KG1 (cell line): ENCODE measurements at places on chromosomes 1 and 21.

DNA sequence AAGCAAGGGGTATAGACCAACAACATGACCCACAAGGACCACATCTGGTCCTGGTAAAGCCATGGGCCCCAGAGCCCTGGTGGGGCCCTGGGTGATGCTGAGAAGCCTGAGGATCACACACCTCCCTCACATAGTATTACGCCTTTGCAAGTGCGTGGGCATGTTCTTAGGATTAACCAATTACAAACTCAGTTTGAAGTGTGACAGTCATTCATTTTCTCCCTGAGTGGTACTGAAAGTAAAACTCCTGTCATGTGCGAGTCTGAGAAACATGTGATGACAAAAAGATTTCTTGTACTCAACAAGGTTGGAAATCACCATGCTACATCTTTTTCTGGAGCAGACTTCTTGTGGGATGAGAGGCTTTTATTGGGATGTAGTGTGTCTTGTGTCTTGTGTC, 315.3 kb upstream of the DUSP10 start:
- no peak for DNase-seq

- DNase-seq, result no peak
These were observed 590.4 kb upstream of the PLXNA2 start for GRCh38 chr1:208834381-208835096.

- DNase-seq, result no peak
These were observed 11.3 kb downstream of the FMO2 start for GRCh38 chr1:171196351-171196750.

- DNase-seq, result no peak
These were observed 13.8 kb downstream of the CFAP74 start for GRCh38 chr1:1989789-1990188.

DNA sequence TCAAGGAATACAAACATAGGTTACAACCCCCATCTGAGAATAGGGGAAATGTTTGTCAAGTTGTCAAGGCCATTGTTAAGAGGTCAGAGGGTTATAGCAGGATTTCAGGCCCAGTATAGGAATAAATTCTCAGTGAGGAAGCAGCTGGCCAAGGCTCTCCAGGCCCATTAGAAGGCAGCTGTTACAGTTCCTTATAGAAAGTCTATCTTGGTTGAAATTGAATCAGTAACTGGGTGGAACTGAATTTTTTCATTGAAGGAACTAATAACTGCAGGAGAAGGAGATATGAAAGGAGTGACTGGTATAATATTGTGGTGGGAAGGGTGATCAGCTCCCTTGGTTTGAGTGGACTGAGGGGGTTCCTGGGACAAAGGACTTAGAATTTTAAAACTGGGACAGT, 134.1 kb downstream of the CYYR1 start:
- no peak for DNase-seq

- DNase-seq, result no peak
These were observed 24.9 kb upstream of the DNM3 start for GRCh38 chr1:171816300-171816901.

DNA sequence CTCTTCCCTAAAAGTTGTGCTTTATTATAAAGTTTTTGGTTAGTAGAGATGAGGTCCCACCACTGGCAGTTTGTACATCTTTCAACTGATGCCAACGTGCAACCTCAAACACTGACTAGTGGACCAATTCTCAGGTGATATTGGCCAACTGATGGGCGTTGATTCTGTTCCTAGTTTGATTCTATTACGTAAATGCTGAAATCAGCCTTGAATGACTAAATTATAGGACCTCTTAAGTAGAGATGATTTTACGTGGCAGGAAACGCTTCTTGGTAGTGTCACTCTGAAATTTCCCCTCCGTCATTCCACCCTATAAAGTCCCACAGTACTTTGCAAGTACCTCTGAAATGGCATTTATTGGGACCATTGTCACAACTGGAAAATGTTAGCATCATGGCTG, 8.8 kb upstream of the FNDC7 start:
- no peak for DNase-seq

DNA sequence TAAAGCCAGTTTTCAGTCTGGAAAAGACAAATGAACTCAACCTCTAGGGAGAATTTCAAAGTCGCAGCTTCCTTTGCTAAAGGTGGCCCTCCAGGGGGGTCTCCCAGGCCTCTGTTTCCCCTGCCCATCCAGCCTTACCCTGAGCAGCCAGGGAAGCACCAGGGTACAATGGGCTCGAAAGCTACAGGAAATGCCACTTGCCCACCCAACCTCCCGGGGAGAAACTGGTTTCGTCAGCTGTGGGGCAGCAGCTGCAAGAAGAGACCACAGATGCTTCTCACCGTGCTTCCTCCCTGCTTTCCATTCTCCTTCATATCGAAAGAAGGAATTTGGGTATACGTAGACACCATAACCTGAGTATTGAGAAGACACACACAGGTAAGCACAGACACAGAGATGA, 1.7 kb downstream of the MORN1 start:
- no peak for DNase-seq

GRCh38 chr1:162018418-162018817, 5.3 kb downstream of the OLFML2B start:
- no peak for DNase-seq

DNA sequence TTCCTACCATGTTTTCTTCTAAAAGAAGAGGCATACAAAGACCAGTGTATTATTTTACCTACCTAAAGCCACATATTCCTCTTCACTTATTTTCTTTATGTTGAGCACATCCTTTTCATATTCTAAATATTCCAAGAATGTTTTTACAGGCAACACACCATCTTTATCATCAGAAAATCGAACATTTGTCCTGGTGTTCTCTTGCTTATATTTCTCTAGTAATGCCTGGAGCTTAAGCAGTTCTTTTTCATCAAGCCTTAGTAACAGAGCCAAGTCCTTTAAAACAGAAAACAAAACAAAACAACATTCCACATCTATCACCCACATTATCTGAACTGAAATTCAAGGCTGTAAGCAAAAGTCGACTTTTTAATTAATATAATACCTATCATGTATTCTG, 88.7 kb downstream of the IARS2 start:
- no peak for DNase-seq

GRCh38 chr1:83583351-83584014, 415.4 kb downstream of the TTLL7 start:
- no peak for DNase-seq

DNA sequence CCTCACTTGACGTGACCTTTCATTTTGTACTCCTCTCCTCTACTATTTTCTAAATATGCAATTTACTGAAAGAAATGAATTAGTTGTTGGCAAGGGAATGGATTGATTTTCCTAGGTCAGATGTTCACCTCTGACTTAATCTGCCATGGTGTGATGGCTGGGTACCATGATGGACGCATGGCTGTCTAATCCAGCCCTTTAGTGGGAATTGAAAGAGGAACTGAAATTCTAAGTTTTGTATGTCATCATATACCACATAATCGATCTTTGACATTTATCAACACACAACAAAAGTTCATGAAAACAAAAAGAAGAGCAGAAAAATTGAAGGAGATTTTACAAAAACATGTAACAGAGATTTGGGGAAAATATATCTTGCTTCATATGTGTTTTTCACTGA, 331.3 kb upstream of the SNX7 start:
- no peak for DNase-seq

- peak; percentile 39 for DNase-seq
These were observed 11.8 kb downstream of the RCAN1 start for GRCh38 chr21:34603002-34603709.

GRCh38 chr21:37006486-37007291, at the start of gene RIPPLY3:
Gene RIPPLY3 (plus strand): TSS chr21:37006702. CDS start chr21:37006773, 71 bp downstream.
- DNase-seq, result no peak

DNA sequence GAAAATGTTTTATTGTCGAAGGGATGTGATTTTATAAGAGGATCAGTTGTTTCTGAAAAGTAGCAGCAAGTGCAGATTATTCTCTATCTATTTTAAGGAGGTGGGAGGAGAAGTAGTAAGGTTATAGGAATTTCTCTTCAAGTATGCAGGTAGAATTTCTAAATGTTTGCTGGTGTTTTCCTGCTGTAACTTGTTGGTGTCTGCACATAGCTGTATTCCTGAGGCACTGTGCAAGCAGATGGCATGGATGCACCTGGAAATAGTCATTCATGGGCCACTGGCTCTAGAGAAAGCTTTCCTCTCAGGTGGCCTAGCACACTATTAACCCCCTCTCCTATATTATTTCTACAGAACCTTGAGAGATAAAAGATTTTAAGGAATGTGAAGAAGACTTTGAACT, 30.3 kb upstream of the PODN start:
- DNase-seq, result no peak

- no peak for DNase-seq
These were observed 150.8 kb downstream of the FASLG start for GRCh38 chr1:172809750-172810149.

DNA sequence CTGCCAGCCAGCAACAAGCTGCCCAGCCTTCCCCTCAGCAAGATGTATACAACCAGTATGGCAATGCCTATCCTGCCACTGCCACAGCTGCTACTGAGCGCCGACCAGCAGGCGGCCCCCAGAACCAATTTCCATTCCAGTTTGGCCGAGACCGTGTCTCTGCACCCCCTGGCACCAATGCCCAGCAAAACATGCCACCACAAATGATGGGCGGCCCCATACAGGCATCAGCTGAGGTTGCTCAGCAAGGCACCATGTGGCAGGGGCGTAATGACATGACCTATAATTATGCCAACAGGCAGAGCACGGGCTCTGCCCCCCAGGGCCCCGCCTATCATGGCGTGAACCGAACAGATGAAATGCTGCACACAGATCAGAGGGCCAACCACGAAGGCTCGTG, 13.3 kb upstream of the PIGV start:
- DNase-seq, result no peak

- no peak for DNase-seq
These were observed 37.2 kb downstream of the C1orf94 start for GRCh38 chr1:34213956-34214355.

DNA sequence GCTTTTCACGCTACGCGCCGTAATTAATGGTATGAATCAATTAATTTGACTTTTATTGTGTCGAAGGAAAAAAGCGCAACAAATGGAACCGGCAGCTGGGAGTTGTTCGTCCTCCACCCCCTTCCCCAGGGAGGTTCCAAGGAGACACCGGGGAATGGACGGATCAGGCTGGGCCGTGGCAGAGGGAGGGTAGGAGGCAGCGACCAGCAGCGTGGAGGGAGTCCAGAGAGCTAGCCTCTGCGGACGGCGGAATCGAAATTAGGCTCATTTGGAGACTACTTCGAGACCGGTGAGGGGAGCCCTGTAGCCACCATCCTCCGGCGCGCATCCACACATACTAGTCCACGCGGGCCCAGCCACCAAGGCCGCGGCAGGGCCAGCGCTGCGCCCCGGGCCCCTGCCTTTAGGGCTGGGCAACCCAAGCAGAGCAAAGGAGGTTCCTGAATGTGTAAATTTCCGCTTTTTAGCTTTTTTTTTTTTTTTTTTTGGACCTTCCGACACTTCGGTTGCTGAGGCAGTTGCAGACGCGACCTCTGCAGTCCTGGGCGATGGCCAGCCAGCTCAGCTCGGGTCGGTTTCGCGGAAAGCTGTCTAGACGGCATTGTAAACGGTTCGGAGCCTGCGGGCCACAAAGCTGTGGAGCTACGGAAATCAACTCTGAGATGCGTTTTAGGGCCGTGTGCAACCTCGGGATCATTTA, 2.2 kb upstream of the FOXD3 start:
- DNase-seq, result no peak

DNA sequence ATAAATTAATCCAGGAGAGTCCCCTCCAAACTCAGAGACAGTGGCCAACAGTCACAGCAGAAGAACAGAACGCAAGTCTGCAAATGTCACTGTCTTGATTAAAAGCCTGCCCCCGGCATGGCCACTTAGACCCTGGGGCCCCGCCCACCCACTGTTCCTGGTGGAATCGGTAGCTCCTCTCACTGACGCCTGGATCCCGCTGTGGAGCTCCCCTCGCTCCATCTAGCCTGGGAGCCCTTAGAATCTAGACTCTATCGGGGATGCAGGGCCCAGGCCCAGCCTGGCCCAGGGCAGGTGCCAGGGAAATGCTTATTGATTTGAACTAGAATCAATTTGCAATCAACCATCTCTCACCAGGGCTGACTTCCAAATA, 21.4 kb upstream of the PLEKHG5 start:
- DNase-seq, result no peak

DNA sequence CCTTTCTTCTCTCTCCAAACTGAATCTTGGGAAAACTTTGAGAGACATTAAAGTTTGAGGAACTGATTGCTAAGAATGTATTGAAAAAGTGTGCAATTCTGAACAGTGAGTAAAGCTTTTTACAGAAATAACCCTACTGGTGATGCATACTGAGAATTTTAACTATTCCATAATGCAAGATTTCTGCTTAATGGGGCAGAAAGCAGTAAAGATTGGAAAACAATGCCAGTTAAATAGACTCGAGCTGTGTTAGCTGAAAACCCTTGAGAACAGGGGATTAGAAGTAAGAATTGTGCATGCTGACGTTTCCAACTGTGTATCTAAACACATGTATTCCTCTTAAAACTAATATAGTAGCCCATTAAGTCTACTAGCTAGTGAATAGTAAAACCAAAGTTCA, 1500.2 kb upstream of the PRMT6 start:
- DNase-seq, result no peak

DNA sequence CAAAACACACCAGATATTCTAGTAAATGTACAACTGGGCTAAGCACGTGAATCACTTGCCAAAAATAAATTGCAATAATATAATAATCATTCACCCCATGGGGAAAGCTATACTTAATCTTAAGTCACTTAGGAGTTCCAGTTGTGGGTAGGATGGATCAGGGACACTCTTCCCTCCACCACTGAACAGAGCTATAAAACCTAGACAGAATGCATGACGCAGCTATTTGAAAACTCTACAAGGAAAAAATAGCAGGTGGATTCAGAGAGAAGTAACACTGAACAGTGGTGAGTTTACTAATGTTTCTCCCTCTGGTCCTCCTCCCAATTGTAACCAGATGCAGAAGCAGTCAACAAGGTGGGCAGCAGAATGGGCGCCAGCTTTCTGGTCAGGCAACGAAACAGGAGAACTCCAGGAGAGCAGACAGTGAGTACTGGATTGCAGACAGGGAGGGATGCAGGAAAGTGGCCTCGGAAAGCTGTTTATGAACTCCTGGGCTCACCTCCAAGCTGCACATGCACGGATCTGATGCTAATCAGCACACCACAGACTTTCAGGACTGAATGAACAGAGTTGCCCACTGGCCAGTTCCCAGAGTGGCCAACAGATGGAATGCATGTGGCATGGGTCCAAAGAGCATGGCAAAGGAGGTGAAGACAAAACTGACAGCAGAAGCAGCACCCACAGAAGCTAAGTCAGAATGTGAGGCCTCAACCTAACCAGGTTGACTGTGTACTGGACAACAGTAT, 41.4 kb downstream of the TARBP1 start:
- DNase-seq, result no peak

DNA sequence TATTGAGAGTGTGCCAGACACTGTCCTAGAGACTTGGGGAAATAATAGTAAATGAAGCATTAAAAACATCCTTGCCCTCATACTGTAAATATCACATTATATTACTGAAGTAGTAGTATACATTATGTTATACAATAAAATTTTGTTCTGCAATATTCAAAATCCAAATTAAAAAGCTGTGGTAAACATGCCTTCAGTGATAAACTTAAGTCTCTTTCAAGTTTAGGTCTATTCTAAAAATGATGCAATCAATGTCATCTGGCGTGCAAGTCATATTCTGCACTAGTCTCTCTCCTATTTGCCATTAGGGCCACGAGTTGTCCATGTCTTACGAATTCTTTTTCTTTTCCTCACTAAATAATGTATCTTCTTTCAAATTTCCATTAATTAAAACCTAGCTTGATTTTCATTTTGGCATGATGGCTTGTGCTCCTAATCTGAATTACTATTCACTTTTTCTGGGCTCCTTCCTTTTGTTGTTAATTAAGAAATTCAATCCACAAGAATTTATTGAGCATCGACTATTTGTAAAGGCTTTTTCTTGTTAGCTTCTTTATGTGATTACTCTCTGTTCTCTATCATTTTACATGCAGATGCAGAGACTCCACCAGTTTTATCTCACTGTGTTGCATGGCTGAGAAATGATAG, 130.7 kb downstream of the COQ8A start:
- no peak for DNase-seq
